ENCODE measurements at places on chromosomes 6 and 20. TPM values are rescaled to one million over a fixed set of nuclear protein-coding genes. Genes with fewer than 3 reads are reported as not detected.

The ABHD16B gene
- 0.29 TPM for total RNA-seq

The BPIFB2 gene
- total RNA-seq = not detected

The SLC52A3 gene
- total RNA-seq = not detected

The TFAP2C gene
- not detected for total RNA-seq

The SLC22A23 gene
- total RNA-seq = not detected

The GNAS-AS1 gene
- 11.6 TPM for total RNA-seq

DNA sequence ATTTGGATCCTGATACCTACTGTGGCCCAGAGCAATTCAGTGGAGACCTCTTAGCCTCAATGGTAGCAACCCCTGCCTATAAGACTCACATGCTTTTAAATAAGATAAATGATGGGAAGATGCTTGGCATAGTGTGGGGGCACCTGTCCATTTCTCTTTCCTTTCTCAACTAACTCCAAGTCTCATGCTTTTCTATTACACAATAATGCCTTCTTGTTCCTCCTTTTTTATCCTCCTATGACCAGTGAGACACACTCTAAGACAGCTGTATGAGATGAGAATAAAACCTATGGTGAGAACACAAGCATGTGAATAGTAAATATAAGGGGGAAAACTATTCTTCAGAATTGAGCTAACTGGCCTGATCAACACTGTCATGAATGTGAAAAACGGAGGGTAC is 147.0 kb upstream of the STXBP5 start:
- no peak for DNase-seq

DNA sequence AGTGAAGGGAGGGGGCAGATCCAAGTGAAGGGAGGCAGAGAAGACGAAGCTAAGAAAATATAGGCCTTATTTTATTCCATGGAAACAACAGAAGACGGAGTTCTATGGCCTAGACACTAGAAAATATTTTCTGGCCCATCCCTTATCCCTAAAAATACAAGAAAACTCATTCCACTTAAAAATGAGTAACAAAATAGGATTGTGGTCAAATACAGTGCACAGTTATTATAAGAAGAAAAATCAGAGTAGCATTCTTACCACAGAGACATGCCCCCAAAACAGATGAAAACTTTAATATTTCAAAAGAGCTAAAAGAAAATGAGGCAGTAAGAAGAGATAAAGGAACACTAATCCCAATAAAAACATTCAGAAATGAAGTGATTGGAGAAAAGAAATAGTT is 202.9 kb downstream of the GMPR start:
- DNase-seq = no peak

- no peak for DNase-seq
Measured at GRCh38 chr6:125507987-125508655, 206.4 kb upstream of the HDDC2 start.

DNA sequence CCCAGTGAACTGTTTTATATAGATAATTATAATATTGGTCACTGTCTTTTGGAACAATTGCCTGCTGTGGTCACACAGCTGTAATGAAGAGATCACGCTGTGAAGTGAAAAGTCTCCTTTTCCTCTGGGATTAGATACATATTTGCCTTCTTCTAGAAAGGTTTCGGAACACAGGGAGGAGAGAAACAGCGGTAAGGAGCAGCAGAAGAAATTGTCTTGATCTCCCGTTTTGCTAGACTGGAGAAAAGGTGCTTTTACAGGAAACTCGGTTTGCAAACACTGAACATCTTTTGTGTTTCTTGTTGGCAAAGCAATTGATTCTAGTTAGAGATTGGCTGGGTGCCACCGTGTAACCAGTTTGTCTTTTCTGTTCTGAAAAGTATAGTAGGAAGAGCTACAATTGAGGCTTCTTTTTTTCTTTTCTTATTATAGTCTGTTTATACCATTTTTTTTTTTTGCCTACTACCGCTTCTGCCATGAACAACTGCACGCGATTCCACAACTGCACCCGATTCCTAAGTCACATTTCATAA is 404.1 kb upstream of the ID4 start:
- DNase-seq = no peak

GRCh38 chr6:40743690-40744446 is 156.7 kb upstream of the LRFN2 start:
- no peak for DNase-seq

- DNase-seq = no peak
Measured at GRCh38 chr6:157233686-157234085, 89.6 kb downstream of the TMEM242 start.

- DNase-seq = no peak
Measured at GRCh38 chr6:47187113-47187512, 122.6 kb downstream of the TNFRSF21 start.

DNA sequence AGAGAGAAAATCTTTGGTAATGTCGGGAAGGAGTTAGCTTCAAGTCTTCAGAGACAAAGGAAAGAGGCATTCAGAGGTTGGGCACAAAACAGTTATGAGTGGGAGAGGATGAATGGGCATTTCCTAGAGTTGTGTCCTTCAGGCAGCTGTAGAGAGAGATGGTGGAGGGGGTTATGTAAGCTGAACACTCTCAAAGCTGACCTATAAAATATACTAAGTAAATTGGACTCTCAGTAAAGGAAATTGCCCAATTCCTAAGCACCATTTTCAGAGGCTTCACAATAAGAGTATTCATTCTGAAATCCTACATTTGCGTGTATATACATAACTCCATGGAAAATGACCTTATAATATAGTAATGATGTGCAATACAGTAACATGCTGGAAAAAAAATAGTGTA is 161.2 kb downstream of the KCNQ5 start:
- no peak for DNase-seq

DNA sequence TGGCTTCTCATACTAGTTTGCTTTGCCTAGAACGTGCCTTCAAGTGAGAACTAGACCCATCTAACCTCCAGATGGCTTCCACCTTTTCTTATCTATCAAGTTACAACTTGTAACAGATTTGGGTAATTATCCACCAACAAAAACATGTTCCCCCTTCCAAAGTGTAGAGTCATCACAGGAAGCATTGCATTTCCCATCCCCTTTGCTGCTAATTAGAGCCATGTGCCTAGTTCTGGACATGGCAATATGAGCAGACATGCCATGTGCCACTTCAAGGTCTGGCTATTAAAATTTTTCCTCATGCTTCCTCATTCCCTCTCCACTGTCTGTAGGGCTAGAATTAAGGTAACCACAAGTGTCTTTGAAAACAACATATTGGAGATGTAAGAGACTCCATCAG is 814.4 kb downstream of the TENT5A start:
- no peak for DNase-seq

DNA sequence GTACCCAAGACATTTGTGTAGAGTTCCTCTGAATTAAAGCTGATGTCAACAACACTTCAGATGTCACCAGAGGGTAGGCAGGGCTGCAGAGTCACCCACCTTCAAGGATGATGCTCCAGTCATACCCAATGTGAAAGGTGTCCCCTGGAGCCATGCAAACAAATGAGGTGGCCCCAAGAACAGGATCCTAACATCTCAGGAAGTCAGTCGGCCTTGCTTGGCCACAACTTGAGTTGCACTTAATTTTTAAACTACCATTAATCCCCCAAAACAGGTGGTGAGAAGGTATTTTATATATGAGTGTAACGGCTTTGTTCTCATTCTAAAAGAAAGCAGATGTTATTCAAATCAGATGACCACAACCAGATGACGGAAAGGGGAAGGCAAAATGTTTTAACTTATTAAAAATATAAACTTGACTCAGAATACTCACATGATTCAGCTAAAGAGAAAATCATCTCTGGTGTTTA is 21.1 kb upstream of the SERPINB1 start:
- peak; percentile 95 for DNase-seq

DNA sequence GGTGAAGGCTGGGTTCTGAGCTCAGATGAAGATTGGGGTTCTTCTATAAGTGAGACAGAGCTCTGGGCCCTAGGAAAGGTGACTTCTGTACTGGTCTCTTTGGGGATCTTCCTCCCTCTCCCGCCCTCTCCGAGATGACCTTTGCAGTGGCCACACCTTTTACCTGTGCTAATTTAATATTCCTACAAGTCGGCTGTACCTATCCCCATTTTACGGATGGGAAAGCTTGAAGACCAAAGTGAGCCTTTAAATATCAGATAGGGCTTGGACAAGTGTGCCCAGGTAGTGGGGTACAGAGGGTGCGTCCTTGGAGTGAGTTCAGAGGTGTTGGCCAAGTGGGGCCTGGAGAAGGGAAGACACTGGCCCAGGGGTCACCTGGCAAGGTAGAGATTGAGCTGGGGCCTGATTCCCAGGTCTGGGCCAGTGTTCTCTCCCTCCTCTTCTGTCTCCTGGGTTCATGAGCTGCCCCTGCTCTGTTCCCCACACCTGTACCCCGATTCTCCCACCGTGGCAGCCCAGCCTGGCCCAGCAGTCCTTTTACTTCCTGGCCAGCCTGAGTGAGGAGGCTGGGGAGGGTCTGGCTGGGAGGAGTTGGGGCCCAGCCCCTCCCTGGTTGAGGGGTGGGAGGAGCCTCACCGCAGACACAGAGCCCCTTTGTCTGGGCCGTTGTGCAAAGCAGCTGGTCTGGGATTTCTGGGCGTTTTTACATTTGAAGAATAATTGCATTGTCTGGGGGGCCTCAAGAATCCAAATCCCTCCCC is 152.1 kb upstream of the RNF24 start:
- DNase-seq = no peak

DNA sequence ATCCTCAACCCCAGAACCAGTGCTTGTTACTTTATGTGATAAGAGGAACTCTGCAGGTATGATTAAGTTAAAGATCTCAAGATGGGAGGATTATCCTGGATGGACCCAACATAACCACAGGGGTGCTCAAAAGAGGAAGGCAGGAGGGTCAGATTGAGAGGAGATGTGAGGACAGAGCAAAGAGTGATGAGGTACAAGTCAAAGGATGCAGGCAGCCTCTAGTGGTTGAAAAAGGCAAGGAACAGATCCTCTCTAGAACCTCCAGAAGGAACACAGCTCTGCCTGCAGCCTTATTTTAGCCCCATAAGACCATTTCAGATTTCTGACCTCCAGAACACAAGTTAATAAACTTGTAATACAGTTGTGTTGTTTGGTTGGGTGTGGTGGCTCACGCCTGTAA is 41.2 kb downstream of the PDSS2 start:
- peak; percentile 19 for DNase-seq

DNA sequence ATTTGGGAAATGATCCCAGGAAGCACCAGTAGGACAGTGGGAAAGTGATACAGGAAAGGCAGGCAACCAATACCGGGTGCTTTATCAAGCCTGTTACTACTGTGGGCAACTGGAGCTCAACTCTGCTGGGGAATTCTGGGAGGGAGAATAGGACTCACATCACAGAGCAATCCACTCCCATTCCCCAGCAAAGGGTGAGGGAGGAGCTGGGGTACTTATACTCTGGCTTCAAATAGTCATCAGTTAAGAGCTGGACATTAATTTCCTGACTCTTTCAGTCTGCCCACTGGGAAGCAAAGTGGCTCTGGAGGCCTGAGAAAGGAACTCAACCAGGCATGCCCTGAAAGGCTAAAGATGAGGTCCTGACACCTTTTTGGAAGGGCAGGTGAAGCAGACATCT is 17.5 kb upstream of the CDH22 start:
- no peak for DNase-seq

DNA sequence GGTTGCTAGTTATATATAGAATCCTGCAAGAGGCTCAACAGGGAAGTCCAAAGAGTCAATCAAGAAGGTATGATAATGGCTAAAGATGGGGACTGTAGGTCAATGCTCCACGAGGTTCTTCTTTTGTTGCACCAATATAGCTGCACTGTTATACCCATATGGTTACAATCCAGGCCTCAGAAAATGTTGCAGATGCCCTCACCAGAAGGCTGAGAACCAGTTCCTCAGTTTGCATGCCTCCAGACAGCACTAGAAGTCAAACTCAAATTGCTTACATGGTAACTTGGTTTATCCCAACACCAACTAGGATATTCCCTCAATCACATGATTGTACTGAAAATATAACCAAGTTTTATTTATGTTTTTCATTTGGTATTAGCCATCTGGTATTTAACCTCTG is 12.1 kb downstream of the EEF1A1 start:
- DNase-seq = no peak

- peak; percentile 71 for DNase-seq
Measured at GRCh38 chr20:542777-543368, 717 bp downstream of the CSNK2A1 start.

GRCh38 chr6:15021074-15021473 is 224.8 kb upstream of the JARID2 start:
- DNase-seq = no peak
